ENCODE measurements at places on chromosomes 5 and 9.

DNA sequence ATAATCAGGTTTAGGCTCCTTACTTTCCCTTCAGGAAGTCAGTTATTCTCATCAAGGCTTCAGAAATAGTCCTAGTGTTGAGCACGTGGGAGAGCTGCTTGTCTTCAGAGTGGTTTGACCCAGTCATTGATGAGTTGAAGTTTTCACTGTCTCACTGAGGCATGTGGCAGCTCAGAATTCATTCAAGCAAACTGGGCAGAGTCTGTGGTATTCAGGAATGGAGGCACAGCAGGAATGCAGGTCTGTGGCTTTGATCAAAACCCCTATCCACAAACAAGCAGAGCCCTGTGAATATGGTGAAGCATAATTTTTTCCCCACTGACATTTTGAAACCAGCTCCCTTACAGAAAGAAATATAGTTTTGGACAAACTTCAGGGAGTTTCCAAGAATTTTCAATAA, 207.3 kb downstream of the CD180 start:
- peak; percentile 49 for DNase-seq

DNA sequence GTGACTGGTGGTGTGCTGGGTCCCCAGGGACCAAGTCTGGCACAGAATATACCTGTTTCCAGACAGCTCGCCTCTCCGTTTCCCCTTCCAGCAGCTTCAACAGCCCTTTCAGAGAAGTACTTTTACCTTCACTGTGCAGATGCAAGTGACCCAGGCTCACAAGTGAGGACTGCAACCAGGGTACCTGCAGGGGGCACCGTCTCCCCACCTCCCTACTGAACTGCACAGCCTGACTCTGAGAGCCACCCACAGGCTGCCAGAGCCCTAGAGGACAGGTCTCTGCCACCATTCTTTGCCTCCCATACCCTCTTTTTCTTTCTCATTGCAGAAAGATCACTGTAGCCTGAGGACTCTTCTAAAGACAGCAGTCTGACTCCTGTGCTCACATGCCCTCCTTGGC, 15.4 kb downstream of the IL9 start:
- DNase-seq: no peak

DNA sequence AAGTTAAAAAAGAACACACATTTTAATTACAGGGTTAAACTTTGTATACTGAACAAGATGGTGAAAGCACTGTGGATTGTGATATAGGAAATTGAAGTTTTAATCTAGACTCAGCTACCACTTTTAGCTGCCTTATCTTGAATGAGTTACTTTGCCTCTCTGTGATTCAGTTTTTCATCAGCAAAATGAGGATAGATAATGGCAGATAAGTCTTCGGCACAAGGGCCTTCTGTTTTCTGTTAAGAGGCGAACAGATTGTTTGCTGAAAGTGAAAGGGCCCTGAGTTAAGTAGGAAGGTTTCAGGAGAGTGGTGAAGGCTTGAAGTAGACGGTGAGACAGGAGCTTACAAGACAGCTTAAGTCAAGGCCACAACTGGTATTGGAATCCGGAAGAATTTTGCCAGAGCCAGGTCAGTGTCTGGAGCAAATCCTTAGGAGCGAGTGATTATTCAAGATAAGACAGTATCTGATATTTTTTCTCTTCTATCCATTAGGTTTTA, 7.8 kb downstream of the RARS1 start:
- DNase-seq: no peak

DNA sequence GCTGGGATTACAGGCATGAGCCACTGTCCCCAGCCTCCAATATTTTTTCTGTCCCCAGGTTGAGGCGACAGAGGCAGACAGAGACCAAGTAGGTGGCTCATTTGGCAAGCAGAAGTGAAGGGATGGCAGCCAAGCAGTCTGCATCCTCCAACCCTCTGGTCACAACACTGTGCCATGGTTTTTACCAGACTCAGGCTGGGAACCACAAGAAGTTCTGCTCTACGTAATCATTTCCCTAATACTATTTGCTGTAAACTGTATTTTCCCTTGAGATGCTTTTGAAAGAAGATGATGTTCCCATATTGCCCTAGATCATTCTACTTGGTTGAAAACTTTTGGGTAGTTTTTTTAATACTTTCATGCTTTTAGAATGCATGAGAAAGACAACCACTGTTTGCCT, 40.5 kb downstream of the PTTG1 start:
- no peak for DNase-seq
